Left lung (tissue), 14 donors: ENCODE measurements at places on chromosomes 11 and 22. TPM values are rescaled to one million over a fixed set of nuclear protein-coding genes. Genes with fewer than 3 reads are reported as not detected.

Gene RFPL2
- not detected for total RNA-seq

Gene HBD
- not detected for total RNA-seq

Gene GAL
- not detected for total RNA-seq

Gene TMEM86A
- 5.8 TPM for total RNA-seq

Gene DDI1
- total RNA-seq: not detected

Gene NXPE4
- total RNA-seq: not detected

Gene LRRC74B
- total RNA-seq: 0.94 TPM

Gene CLMP
- 22.5 TPM for total RNA-seq

Gene COMMD9
- 76.0 TPM for total RNA-seq

Gene CD3E
- 10.5 TPM for total RNA-seq

Gene SHISAL1
- total RNA-seq: 0.79 TPM

Gene HEPN1
- not detected for total RNA-seq

Gene PTPRJ
- total RNA-seq: 63.5 TPM

Gene BLID
- 0.79 TPM for total RNA-seq

Gene OR51I1
- not detected for total RNA-seq

Gene HORMAD2
- total RNA-seq: 0.13 TPM

Gene VSIG10L2
- 0.21 TPM for total RNA-seq

- DNase-seq: no peak
These were observed 4.1 kb downstream of the CCDC188 start for GRCh38 chr22:20146777-20147176.

DNA sequence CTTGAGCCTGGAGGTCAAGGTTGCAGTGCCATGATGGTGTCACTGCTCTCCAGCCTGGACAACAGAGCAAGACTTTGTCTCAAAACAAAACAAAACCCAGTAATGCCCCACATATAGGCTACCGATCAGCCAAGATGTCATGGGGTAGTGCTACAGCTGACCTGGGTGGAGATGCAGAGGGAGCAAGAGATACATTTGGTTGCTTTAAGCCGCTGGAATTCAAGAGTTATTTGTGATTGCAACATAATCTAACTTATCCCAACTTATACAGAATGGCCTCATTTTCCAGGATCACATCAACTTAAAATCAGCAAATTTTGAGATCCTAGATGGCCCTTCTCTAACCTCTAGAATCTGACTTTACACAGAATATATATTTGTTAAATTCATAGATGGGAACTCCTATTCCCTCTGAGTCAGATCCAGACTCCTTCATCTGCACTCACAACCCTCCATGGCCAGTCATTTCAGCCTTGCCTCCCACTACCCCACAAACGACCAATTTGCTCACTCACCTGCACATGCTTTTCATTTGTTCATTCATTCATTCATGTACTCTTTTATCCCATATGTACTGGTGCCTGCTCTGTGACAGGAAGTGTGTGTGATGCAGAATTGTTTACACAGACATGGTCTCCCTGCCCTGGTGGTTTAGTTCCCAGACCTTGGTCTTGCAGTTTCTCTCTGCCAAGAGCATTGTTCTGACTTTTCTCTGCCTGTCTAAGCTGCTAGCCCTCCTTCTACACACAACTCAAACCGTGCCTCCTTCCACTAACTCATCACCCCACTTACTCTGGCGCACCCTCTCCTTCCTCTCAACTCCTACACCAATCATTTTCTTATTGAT lies 24.1 kb upstream of the APLNR start:
- no peak for DNase-seq

DNA sequence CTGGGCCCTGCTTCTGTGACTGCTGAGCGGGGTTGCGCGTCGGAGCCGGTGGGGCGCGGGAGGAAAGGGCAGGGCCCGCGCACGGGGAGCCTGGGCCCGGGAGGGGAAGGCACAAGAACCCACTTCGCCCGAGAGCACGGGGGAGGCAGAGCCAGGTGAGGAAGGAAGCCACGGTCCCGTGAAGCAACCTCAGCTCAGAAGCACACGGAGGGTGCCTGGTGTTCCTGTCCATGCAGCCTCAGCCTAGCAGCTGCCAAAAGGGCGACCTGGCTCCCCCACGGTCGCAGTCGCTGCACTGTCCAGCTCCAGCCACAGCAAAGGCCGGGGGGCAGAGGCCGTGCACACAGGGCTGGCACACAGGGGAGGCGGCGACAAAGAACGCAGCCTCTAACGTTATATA lies 9.3 kb upstream of the CDC42BPG start:
- no peak for DNase-seq

- no peak for DNase-seq
These were observed 174.8 kb upstream of the MTMR2 start for GRCh38 chr11:96098511-96099241.

DNA sequence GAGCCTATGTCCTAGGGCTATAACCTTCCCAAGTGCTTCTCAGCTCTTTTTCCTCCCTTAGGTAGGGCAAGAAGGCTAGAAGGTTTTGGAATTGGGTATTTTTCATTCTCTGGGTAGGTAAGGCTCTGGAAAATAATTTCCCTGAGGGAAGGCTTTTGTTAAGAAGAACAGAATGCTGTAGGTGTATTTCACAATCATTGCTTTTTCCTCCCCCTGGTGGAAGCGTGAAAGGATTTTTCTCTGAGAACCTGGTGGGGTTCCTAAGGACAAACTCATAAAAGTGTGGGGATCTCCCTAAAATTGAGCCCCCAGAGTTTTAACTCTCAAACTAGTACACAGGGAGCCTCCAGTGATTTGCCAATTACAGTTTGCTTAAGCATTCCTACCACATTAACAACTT lies 41.1 kb upstream of the NARS2 start:
- no peak for DNase-seq

DNA sequence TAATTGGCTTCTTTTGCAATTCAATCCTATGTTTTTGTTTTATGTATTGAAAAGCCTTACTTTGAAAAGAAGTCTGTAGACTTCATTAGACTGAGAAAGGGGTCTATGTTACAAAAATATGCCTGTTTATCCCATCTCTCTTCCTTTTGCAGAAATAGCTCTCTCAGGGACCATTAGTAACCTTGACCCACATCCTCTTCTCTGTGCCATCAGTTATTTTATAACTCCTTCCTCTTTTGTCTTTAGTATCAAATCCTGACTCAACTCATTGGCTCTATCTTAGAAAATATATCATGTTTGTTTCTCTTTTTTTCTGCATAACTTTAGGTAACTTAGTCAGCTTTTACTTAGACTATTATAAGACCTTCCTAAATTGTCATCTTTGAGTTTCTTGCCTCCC lies 20.3 kb downstream of the ZC3H12C start:
- no peak for DNase-seq

- no peak for DNase-seq
These were observed 35.9 kb upstream of the MUC15 start for GRCh38 chr11:26607725-26608506.

DNA sequence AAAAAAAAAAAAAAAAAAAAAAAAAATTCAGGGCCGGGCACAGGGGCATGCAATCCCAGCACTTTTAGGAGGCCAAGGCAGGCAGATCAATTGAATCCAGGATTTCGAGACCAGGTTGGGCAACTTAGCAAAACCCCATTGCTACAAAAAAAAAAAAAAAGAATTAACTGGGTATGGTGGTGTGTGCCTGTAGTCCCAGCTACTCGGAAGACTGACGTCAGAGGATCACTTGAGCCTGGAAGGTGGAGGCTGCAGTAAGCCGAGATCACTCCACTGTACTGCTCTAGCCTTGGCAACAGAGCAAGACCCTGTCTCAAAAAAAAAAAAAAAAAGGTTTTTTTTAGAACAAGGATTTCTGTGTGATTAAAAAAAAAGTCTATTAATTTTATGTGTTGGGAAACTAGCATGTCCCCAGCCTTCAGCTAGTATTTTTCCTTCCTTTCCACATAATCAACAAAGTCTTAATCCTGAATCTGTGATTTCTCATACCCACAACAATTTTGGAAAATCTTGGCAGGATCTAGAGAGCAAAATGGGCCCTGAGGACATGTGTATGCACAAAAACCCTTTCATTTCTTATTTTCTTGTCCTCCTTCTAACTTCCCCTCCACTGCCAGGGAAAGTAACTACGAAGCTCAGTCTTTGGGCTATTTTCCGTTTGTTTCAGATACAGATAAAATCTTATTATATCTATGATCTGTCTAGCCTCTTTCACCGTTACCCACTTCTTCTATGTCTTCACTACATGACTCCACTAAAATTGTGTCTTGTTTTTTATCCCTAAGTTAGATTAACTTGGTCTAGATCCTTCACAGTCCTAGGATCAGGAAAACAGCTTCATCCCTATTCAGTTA lies 5.7 kb upstream of the AMBRA1 start:
- no peak for DNase-seq

DNA sequence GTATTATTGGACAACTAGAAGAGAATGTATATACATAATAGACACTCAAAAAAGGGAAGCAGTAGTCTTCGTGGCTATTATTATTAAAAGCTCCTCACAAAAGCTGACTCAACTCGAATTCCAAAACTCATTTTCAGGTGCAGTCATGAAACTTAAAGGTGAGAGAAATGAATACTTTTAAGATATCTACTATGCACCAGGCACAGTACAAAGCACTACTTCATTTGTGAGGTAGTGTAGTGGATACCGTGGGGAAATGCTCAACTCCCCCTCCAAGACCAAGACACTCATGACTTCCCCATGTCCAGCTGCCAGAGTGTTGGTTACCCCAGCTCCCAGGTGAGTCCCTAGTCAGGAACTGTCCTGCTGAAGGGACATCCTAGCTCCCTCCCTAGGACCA lies 2.1 kb downstream of the SYN3 start:
- DNase-seq: no peak

GRCh38 chr11:106821291-106821690 lies 197.0 kb downstream of the GUCY1A2 start:
- no peak for DNase-seq

DNA sequence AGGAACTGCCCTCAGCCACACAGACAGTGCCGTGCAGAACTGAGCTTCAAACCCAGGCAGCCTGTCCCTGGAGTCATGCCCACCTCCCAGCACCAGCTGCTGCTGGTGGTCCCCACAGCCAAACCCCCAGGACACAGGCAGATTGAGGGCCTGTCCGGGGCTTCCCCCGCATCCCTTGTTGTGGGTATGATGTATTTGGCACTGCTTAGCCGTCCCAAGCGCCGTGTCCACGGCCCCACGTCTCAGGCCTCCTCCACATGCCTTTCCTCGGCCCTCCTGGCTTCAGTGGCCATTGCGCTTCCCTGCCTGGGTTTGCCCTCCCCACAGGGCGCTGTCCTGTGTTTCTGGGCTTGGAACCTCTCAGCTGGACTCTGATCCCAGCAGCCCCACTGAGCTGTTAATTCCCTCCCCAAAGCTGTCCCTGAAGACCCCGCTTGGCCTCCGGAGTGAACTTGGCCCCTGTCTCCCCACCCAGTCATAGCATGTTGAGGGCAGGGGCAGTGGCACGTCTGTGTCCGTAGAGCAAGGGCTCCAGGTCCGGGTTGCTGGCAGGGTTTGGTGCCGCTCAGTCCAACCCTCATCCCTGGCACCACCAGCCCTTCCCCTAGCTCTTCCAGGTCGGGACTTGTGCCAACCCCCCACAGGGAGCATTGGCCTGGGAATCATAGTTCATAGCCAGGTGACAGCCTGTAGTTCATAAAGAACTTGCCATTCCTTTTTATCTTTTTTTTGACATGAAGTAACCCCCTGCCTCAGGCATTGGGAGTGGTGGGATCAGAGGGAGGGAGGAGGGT lies 34.5 kb upstream of the TEF start:
- no peak for DNase-seq

- no peak for DNase-seq
These were observed 552.8 kb upstream of the CCDC179 start for GRCh38 chr11:23413057-23413456.

GRCh38 chr11:35065566-35065965 lies 73.4 kb upstream of the CD44 start:
- no peak for DNase-seq

GRCh38 chr11:68810164-68810563 lies 31.6 kb downstream of the CPT1A start:
- no peak for DNase-seq

DNA sequence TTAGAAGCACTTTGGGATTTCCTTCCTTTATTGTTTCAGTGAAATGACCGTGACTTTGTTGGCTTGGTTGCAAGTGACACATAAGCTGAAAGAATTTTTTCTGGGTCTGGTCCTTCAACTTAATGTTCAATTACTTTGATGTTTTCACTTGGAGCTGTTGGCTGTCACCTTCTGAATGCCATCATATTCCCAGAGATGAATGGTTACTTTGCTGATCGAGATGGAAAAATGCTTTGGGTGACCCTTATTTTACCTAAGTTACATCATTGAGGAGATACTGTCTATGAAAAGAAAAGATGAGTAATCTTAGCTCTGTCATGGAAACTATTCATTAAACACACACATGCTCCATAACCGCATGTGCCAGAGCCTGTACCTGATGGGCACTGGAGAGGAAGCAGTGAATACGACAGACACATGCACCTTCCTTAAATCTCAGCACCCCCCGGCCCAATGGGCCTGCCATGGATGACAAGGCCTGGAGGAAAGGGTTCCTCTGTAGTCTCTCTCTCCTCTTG lies 76.9 kb downstream of the TENM4 start:
- DNase-seq: no peak

DNA sequence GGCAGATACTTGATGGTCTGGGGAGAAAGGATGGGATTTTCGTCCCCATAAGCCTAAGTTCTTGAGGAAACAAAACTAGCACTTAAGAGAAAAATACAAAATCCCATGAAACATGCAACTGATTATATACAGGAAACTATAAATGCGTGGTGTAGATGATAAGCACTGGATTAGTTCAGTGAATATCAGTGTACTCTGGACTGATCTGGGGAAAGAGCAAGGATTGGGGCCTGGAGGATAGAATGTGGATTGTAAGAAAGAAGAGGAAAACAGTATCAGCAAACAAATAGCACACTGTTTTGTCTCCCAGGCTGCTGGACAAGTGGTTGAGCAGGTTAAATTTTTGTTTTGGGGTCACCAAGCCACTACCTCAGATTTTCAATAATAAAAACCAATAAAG lies 49.8 kb downstream of the DCUN1D5 start:
- DNase-seq: no peak

GRCh38 chr11:45424411-45425180 lies 138.5 kb upstream of the SYT13 start:
- no peak for DNase-seq

DNA sequence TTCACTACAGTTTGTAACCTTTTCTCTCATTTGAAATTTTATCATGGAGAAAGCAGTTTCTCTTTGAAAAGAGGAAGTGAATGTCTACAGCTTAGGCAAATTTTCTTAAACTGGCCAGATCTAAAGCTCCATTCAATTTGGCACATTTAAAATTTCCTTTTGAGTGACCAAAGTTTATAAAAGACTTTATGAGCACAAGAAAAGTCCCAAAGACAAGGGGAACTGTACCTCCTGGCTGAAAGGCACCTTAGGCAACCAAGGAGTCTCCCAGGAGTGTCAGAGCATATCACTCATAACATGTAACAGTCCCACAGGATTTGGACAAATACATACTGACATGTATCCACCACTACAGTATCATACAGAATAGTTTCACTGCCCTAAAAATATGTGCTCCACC lies 41.3 kb downstream of the NARS2 start:
- DNase-seq: no peak

DNA sequence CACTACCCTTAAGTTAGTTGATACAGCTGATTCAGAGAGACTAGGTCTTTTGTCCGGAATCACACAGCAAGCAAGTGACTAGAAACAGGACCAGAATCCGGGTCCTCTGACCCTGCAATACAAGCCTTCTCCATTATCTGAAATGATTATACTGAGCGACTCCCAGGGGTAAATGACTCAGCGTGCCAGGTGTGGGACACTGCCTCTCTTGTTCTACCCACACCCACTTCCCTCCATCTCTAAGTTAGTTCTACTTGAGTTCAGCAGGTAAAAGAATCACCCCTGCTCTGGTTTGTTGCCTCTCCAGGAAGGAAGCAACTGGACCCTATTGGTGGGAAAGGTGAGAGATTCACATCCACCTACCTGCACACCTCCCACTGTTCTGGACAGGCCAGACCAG lies 156.9 kb downstream of the DBX1 start:
- no peak for DNase-seq
